ENCODE measurements at places on chromosomes 6 and 20. TPM values are rescaled to one million over a fixed set of nuclear protein-coding genes. Genes with fewer than 3 reads are reported as not detected.

DNA sequence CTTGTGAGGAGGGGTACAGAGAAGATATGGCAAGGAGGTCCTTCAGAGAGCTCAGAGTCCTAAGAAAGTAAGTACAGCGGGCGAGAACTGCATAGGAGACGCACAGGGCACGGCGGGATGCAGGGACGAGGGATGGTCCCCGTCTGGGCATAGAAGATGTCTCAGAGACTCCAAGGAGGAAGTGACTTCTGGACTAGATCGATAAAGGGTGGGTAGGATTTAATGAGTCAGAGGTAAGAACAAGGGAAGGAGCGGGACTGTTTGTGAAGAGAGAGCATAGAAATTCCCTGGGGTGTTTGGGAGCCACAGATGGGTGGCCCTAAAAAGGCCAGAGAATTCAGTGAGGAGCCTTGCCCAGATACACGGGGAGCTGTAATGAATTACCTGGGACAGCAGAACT, 69.1 kb downstream of the FAM120B start:
- DNase-seq = no peak

DNA sequence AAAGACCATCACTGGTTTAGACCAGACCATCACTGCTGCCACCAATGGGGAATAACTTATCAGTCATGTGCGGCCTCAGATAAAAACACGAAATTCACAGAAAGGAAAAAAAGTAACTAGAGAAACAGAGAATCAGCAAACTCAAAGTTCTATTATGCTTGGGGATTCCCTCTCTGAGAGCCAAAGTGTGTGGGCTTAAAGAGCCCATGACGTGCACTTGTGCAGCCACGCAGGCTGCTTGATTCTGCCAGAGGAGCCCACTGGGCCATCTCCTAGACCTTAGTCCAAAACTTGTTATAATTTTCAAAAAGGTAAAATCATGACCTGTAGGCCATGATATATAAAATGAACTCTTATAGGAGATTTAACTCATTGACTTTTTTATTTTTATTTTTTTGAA, 15.2 kb downstream of the RAB44 start:
- no peak for DNase-seq

GRCh38 chr6:26311012-26311384, 54.0 kb upstream of the BTN3A2 start:
- DNase-seq = no peak

DNA sequence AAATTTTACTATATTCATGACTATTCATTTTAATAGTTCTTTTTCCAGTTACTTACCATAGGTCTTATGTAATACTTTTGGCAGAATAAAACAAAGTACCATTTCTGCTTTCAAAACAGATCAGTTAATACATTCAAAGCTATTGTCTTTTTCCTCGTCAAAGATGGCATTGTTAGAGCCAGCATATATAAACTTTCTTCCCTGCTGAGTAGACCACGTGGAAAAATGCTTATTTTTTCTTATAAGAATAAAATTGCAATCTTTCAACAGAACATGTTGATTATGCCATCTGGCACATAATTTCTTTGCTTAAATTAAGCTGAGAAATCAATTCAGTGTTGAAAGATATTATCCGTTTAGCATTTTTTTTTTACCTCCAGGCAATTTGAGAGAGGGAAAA, 34.9 kb upstream of the EXOC2 start:
- DNase-seq = no peak

MCHR2 gene
- 0.27 TPM for total RNA-seq

CALHM5 gene
- 1.2 TPM for total RNA-seq

Measured in hepatocyte (in vitro differentiated cells).